ENCODE measurements at places on chromosomes 2 and 18.

- DNase-seq: no peak
Observed at GRCh38 chr2:204108330-204108751, 171.8 kb downstream of the ICOS start.

- no peak for DNase-seq
Observed at GRCh38 chr2:75340560-75340959, 141.2 kb upstream of the TACR1 start.

GRCh38 chr18:58937887-58938267 is 73.2 kb downstream of the ZNF532 start:
- DNase-seq: no peak

DNA sequence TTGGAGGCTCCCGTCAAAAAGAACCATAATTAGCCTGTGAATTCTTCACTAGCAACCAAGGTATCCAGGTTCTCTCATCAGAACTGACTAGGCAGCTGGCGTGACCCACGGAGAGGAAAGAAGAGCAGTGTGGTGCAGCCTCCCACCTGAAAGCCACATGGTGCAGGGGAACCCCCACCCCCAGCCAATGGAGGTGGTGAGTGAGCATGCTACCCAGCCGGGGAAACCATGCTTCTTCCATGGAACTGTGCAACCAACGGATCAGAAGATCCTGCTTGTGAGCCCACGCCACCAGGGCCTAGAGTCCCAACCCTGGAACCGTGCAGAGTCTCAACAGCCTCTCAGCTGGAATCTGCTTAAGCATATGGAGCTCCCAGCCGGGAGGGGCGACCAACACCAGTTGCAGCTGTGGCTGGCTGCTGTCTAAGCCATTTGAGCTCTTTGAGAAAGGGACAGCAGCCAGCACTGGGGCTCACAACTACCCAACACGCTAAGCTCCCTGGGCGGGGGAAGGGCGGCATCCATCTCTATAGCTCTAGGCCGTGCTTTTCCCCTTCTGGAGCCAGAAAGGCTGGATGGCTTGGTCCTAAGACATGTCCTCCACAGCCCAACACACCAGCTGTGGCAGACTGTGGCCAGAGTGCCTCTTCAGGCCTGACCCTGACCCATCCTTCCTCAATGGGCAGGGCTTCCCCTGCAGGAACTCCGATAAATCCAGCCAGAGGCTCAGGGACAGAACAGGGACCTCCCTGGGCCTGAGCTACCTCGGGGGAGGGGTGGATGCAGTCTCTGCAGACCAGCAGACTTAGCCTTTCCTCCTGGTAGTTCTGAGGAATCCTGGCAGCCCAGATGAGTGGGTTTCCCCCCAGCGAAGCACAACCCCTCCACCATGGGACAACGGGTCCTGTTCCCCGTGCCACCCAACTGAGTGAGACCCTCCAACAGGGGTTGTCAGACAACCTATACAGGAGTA is 151.4 kb upstream of the NXPH2 start:
- DNase-seq: no peak
